ENCODE measurements at places on chromosomes 13 and 19.

DNA sequence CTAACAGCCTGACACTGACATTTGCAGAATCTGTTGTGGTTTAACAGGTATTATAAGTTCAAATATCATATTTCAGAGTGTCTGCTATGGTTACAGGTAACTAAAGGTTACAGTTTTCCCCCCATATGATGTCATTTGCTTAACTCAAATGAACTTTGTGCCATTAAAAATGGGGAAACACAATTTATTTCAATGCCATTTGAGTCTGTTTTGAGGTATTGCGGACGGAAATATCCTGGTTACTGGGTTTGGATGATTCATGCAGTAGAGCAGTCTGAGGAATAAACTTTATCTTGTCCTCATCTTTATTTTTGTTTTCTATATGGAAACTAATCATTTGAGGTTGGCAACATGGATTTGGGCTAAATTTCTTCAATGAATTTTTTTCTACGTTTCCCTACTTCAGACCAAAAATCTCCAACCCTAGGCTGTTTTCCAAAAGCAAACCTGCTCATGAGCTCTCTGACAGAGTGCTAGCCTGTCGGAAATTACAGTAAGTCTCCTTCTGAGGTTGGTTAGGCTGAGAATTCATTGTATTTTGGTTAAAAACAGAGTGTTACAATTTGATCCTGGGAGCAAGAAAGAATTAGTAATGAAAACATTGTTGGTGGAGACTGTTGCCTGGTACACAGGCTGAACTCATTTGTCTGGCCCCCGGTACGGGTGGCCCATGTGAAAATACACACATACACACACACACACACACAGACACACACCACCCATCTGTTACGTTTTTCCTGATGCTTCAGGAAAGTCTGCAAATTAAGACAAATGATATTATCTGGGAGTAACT, 66.1 kb downstream of the AKAP11 start:
- DNase-seq: no peak

GRCh38 chr13:94557684-94558235, 38.2 kb downstream of the TGDS start:
- no peak for DNase-seq

GRCh38 chr19:2180881-2181632, 17.3 kb downstream of the DOT1L start:
- no peak for DNase-seq

- DNase-seq: no peak
Measured at GRCh38 chr13:75137911-75138571, 343.9 kb downstream of the TBC1D4 start.

DNA sequence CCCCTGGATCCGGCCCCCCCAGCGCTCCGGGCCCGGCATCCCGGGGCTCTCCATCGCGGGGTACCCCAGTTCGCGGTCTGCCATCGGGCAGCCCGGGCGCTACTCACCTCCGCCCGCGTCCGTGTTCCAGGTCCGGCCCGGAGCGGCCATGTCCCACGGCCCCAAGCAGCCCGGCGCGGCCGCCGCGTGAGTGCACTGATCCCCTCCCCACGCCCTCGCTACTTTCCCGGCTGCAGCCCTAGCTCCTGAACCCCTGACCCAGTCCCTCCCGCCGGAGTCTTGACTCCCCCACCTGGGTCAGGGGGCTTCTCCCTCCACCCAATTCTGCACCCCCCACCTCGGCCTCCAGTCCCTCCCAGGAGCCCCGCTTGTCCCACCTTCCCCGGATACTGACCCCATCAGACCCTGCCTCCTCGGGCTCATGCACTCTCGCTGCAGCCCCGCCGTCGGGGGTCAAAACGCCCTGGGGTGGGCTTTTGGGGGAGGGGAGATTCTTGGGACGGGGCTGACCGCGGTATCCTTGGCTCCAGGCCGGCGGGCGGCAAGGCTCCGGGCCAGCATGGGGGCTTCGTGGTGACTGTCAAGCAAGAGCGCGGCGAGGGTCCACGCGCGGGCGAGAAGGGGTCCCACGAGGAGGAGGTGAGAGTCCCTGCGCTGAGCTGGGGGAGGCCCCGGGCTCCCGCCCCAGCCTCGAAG, 566 bp downstream of the HMG20B start:
- no peak for DNase-seq

GRCh38 chr13:22103046-22104027, 432.5 kb downstream of the FGF9 start:
- DNase-seq: no peak

DNA sequence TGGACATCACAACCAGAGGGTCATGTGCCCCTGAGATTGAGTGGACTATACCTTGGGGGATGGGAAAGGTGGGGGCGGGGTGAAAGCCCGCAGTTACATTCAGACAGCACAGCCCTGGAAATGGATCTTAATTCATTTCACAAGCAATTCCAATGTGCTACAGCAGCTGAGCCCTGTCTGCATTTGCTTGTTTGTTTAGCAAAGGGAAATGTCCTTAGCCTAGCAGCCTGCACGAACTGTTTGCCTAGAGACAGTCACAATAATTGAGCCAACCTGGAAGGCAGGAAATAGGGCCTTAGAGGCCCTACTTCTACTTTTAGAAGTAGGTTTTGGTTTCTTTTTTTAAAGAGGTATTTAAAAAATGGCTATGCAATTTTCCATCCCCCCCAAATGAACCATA, 177.3 kb upstream of the KL start:
- DNase-seq: no peak

DNA sequence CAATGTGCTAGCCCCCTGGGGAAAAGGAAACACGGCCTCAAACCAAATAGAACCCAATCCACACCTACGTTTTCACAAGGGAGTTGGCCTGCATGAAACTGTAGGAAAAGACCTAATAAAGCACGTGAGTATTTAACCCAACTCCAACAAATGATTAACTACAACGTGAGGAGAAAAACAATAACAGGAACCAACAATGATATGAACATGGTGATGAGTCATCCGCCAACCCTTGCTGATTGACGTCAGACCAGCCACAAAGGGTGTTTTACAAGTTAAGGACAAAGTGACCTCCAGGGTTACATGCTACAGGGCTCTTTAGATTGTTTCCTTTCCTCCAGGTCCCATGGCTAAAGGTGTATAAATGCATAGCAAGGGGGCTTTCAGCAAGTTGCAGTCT, 460.5 kb downstream of the COG6 start:
- DNase-seq: no peak

DNA sequence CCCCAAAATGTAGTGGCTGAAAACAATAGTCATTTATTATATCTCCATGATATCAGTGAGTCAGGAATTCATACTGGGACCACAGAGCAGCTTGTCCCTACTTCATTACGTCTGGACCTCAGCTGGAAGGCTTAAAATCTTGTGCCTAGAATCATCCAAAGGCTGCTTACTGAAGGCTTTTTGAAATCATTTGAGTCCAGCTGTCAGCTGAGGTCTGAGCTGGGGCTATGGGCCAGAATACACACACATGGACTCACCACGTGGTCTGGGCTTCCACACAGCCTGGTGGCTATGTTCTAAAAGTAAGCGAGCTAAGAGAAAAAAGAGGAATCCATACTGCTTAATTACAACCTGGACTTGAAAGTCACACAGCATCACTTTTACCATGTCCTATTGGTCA, 209.2 kb downstream of the KCTD12 start:
- DNase-seq: no peak

DNA sequence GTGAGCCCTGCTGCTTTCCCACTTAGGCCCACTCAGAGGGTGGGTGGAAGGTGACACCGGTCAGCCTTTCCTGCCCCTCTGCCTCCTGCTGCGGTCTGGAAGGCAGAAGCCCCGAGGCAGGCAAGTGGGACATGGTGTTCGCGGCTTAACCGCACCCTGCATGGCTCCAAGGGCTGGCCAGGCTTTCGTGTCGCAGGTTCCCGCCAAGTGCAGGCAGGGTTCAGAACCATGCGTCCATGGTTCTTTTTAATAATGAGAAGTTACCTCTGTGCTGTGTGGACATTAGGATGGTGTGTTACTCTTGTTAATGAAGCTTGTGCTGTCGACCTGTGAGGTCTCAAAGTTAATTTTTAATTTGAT, 986 bp downstream of the DGKH start:
- no peak for DNase-seq

- no peak for DNase-seq
Measured at GRCh38 chr13:36850790-36851438, 31.9 kb downstream of the RFXAP start.

- peak; percentile 58 for DNase-seq
Measured at GRCh38 chr19:38433268-38433733, at the start of gene RYR1. Gene RYR1, plus strand, starts transcription at chr19:38433691. Its CDS starts 139 bp downstream, at chr19:38433830.

- DNase-seq: no peak
Measured at GRCh38 chr19:5298471-5298901, 42.1 kb downstream of the PTPRS start.

GRCh38 chr13:43720780-43721397, 65.9 kb downstream of the ENOX1 start:
- no peak for DNase-seq

- no peak for DNase-seq
Measured at GRCh38 chr19:50659318-50660087, 10.3 kb downstream of the C19orf81 start.

DNA sequence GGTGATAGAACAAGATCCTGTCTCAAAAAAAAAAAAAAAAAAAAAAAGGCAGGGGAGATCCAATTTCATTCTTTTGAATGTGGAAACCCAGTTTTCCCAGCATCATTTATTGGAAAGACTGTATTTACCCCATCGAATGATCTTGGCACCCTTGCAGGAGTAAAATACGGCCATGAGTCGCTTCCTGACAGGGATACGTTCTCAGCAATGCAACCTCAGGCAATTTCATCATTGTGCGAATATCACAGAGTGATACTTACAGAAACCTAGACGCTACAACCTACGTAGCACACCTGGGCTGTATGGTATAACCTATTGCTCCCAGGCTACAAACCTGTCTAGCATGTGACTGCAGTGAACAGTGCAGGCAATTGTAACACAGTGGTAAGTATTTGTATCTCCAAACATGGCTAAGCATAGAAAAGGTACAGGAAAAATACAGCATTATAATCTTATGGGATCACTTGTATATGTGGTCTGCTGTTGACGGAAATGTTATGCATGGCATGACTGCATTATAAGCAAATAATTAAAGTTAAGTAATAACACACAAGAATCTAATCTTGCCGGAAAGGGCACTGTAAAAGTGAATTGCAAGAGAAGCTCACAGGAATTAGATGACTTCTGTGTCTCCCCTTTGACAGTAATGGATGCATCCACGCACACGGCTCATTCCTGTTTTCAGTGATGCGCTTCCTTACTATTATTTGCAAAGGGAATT, 24.1 kb downstream of the RFX2 start:
- no peak for DNase-seq

GRCh38 chr19:39828015-39828653, 5.8 kb downstream of the DYRK1B start:
- no peak for DNase-seq
